ENCODE measurements at places on chromosomes 5 and 9.

GRCh38 chr5:175897285-175897684 is 25.9 kb downstream of the CPLX2 start:
- no peak for DNase-seq

- no peak for DNase-seq
Measured at GRCh38 chr5:149113669-149114068, 27.6 kb upstream of the ABLIM3 start.

DNA sequence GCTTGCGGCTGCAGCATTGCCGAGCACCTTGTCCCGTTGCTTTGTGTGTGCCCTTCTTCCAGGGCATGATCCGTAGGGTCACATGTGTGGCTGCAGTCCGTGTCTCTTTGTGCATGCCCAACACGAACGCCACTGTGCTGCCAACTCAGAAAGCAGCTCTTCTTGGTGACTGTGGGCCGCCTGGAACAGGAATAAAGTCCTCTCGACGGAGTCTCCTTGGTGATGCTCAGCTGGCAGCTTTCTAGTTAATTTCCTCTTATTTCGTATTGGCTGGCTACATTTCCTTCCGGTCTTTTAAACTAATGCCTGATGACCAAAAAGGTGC is 5.8 kb downstream of the EXOC3 start:
- no peak for DNase-seq

DNA sequence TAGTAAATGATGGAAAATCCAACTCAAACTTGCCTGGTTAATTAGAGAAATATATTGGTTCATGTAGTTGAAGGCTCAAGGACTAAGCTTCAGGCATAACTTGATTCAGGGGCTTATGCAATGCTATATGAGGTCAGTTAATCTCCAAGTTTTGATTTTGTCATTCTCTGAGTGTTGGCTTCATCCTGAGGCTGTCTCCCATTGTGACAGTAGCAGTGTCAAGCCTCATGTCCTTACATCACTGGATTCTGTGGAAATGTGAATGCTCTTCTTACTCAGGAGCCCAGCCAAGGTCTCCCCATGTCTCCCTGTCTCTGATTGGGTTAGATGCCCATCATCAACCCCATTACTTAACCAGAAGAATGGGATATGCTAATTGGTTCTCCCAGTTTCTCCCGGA is 44.4 kb upstream of the SNX2 start:
- no peak for DNase-seq

GRCh38 chr5:39506211-39506610 is 81.4 kb upstream of the DAB2 start:
- no peak for DNase-seq

GRCh38 chr9:2269778-2270177 is 254.6 kb downstream of the SMARCA2 start:
- no peak for DNase-seq

DNA sequence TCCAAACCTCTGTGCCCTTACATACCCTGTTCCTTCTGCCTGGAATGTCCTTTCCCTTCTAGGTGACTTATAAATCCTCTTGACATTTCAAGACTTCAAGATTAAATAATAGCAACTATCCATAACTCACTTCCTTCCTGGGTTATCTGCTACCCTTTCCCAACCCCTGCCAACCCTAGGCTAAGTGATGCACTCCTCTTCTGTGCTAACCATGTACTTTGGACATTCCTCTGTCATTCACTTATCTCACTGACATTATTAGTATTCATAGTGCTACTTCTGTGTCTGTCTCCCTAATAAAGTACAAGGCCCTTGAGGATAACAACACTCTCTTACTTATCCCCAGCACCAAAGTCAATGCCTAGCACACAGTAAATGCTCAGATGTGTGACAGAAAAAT is 307.1 kb downstream of the ENC1 start:
- DNase-seq = no peak

- DNase-seq = no peak
Measured at GRCh38 chr9:113598883-113599282, 135.4 kb downstream of the RGS3 start.

DNA sequence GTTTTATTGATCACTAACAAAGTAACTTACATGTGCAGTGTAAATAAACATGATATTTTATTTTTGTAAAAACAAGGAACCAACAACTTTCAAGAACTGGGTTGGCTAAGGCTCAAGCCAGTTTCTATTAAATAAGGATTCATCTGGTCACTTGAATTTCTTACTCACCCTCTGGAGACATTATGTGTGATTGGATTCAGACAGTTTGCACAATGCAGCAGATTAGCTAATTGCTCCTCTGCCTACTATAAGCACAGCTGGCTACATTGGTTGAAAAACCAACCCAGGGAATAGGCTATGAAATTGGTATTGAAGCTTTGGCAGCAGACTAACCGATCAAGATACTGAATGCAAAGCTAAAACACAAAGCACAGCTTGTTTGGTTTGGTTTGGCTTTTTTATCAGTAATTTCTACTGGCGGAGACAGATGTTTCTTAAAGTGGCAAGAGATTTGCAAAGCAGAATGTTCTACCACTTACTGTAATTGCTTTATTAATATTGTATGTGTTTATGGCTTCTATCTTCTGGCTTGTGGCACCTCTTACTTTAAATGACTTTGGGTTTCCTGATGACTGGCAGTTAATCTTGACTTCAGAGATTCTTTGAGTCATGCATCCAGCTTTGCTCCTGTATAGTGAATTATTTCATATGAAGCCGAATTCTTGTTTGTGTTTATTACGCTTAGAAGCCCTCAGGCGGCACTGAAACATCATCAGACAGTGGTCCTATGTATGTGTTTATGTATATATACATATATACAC is 231.5 kb downstream of the MPDZ start:
- DNase-seq = no peak

DNA sequence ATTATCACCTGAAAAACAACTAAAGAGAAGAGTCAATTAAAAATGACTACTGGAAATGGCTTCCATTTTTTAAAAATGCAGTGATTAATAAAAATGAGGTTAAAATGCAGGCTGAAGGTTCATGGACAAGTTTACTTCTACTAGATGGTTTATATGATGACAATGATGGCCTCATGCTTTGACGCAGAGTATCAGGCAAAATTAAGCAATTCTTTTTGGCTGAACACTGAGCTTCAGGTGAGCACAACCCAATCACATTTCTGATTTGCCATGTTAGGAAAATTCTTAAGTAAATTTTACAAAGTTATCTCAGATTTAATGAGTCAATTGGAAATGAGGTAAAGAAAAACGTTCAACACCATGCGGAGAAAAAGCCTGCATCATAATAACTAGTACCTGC is 22.3 kb downstream of the DMGDH start:
- no peak for DNase-seq

GRCh38 chr9:99782962-99783718 is 38.5 kb upstream of the NR4A3 start:
- no peak for DNase-seq

- DNase-seq = no peak
Measured at GRCh38 chr5:150587016-150587415, 53.4 kb upstream of the SYNPO start.

- DNase-seq = no peak
Measured at GRCh38 chr5:156526081-156526925, 199.3 kb downstream of the SGCD start.

All from HepG2 (cell line).